GM10248 (cell line): ENCODE measurements at places on chromosomes 16 and 17.

- DNase-seq: no peak
Observed at GRCh38 chr17:29159306-29159860, 20.8 kb downstream of the MYO18A start.

- no peak for DNase-seq
Observed at GRCh38 chr17:9669551-9670008, 24.3 kb downstream of the USP43 start.

DNA sequence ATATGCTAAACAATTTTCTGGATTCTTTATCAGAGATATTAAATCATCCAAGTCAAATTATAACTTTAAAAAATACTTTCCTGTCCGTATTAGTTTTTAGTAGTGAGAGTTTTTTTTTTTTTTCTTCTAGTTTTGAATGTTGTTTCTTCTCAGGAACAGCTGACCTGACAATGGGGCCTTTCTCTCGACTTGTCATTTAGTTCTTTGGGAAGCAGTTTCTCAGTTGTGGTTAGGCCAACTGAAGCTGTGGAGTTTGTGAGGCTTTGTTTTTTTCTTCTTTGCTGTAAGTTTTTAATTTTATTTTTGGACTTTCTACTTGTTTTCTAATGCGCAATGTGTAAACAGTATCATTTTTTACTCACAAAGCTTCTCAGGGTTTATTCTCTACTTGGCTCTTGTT lies 140.8 kb downstream of the FTO start:
- DNase-seq: no peak

GRCh38 chr17:80738020-80738808 lies 193.6 kb downstream of the RPTOR start:
- no peak for DNase-seq

GRCh38 chr17:66302761-66303626 lies 581 bp downstream of the PRKCA start:
- peak; percentile 27 for DNase-seq

DNA sequence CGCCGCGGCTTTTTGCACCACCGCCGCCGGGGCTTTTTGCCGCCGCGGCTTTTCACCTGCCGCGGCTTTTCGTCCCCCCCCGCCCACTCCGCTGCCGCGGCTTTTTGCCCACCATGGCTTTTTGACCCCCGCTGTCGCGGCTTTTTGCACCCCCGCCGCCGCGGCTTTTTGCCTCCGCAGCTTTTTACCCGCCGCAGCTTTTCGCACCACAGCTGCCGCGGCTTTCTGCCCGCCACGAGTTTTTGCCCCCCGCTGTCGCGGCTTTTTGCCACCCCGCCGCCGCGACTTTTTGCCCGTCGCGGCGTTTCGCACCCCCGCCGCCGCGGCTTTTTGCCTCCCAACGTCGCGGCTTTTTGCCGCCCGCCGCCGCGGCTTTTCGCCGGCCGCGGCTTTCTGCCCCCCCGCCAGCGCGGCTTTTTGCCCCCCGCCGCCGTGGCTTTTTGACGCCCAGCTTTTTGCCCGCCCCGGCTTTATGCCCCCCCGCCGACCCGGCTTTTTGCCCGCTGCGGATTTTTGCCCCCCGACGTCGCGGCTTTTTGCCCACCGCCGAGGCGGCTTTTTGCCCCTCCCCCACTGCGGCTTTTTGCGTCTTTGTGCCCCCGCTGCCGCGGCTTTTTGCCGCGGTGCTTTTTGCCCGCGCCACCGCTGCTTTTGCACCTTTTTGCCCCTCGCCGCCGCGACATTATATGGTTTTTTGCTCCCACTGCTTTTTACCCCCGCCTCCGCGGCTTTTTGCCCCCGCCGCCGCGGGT lies 1343.6 kb downstream of the TP53TG3F start:
- no peak for DNase-seq

- no peak for DNase-seq
Observed at GRCh38 chr16:81956213-81956948, 54.9 kb downstream of the SDR42E1 start.

- DNase-seq: no peak
Observed at GRCh38 chr17:72123530-72124437, 3.0 kb downstream of the SOX9 start.

DNA sequence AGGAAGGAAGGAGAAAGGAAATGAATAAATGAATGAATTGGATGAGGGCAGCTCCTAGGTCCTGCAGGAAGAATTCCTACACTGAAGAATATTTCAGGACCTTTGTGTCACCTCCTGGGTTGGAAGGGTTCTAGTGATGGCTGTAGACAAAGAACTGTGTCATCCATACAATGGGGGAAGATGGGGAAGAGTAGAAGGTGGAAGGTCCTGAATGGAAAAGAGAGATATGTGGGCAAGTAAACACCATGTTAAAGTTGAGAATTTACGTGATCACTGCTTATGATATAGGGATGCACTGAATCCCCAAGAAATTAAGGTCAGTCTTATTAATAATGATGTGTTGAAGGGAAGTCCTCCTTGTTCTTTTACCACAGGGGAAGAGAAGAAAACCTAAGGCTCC lies 4.2 kb upstream of the SUPT4H1 start:
- no peak for DNase-seq

DNA sequence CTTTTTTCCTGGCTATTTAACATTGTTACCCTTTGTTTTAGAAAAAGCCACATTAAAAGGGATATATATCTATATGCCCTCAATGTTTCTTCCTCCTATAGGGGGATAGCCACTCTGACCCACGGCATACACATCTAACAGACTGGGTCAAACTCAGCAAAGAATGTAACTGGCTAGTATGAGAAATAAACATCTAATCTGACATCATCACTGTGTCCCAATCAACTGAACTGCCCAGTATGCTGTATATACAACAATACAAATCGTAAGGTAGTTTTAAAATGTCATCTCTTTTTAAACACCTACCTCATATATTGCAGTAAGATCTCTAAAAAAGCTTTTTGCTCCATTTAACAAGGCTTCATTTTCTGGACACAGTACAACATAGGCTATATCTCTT lies 39.9 kb upstream of the INTS2 start:
- DNase-seq: no peak

- no peak for DNase-seq
Observed at GRCh38 chr17:29847118-29847517, 82.9 kb downstream of the SSH2 start.

DNA sequence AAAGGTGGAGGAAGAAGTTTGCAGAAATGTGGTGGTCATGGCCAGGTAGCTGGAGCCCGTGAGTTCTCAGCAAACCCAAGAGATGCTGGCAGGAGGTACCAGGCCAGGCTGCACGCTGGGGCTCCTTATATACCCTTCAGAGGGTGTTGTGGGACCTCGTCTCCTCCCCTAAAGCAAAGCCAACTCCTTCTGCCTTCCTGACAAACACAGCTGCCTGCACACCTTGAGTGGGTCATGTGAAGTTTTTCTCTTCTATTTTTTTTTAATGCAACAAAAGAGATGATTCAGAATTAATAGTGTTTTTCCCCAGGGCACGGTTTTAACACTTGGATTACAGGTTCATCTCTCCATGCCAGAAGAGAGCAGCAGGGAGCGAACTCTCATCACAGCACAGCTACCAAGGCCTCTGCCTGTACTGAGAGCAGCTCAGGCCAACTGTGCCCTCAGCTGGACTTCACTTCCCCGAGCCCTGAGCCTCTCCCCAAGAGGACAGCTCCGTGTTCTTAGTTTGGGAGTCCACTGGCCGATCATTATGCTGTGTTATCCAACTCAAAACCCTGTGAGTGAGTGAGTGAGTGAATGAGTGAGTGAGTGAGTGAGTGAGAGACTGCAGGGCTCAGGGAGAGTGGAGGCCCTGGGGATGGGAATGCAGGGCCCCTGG lies at the start of gene KRT15:
TSS of gene KRT15 (minus strand) at position 102 of the 661 bp plus-strand sequence. CDS start at position 39, 63 bp downstream.
- no peak for DNase-seq

DNA sequence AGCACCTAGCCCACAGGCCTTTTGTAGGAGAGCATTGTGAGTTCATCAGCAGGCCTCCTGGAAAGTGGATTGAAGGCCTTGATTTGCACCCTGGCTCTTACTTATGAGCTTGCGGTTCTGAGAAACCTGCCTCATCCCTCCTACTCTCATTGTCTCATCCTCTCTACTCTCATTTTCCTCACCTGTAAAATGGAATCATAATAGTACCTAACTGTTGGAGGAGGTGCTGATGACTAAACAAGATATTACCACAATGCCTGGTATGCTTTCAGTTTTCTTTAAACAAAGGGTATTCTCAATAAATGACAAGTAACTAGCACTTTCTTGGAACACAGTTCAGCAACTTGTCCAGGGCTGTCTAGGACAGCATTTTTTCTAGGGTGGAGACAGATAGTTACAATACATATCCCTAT lies 243.1 kb upstream of the MAF start:
- no peak for DNase-seq

DNA sequence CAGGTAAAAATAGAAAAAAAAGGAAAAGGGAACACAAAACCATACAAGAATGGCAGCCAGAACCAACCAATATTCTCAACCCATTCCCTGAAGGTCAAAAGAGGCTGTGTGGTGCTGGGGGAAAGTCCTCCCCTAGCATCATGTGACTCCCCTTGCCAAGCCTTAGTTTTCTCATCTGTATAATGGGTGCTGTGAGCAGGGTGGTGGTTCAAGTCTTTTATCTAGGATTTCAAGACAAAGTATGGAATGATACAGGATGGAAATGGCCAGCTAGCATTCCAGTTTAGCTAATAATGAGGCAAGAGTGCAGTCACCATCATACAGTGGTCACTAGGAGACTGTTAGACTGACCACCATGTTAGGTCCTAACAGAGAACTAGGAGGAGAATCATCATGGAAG lies 20.7 kb downstream of the PSMB3 start:
- DNase-seq: no peak

GRCh38 chr17:16371742-16372141 lies 9.1 kb upstream of the UBB start:
- no peak for DNase-seq

DNA sequence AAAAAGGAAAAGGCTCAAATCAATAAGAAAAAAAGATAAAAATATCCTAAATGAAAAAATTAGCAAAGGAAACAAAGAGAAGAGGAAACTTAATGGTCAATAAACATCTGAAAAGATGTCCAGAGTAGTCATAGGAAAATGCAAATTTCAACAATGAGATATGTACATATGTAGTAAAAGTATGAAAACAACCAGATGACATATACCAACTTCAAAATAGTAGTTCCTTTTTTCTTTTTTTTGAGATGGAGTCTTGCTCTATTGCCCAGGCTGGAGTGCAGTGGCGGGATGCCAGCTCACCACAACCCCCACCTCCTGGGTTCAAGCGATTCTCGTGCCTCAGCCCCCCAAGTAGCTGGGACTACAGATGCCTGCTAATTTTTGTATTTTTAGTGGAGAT lies 21.7 kb upstream of the NFAT5 start:
- no peak for DNase-seq

DNA sequence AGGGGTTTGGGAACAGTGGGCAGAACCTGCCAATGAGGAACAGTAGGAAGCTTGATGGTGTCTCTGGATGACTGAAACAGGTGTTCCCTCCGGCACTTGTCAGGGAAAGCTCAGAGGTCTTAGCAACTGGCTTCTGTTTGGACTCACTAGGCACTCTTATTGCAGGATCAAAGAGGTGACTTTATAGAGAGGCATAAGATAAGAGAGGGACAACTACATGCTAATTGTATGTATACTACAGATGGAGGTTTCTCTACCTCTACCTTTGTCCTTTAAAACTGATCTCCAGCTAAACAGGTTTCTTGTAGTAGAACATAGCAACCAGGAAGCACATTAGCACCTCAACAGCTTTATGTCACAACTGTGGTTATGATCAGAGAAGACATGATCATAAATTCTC lies 7.6 kb downstream of the CNTD1 start:
- no peak for DNase-seq

GRCh38 chr16:19132898-19133297 lies 19.1 kb downstream of the ITPRIPL2 start:
- DNase-seq: no peak

- DNase-seq: no peak
Observed at GRCh38 chr17:29177871-29178749, 2.1 kb downstream of the MYO18A start.

- no peak for DNase-seq
Observed at GRCh38 chr17:77312061-77312701, 171.4 kb downstream of the SEC14L1 start.

DNA sequence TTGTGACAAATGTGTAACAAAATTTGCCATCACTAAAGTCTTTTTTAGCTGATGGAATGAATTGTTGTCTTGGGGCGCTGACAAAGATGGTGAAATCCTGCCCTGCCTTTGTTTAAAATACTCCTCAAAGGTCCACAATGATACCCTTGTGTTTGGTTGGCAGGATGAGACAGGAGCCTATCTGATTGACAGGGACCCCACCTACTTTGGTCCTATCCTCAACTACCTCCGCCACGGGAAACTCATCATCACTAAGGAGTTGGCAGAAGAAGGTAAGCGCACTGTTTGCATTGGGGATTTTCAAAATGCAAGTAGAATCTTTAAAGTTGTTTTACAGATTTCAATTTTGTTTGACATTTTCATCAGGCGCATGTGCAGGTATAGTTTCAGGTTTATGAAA lies 2.0 kb downstream of the KCTD2 start:
- no peak for DNase-seq

DNA sequence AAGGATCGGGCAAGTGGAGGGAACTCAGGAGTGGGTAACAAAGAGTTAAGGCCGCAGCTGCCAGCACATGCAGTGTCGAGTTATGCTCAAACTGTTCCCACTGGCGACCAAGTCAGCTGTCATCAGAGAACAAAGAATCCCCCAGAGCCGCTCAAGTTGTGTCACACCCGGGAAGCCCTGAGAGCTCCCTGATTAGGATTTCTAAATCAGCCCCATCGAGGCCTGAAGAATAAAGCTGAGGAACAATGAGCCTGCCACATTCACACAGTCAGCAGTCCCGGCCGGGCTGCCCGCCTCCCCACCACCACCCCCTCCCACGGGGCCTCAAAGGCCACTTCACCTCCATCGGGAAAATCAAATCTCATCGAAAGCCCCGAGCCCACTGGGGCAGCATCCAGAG lies 84.5 kb downstream of the SOX9 start:
- no peak for DNase-seq

DNA sequence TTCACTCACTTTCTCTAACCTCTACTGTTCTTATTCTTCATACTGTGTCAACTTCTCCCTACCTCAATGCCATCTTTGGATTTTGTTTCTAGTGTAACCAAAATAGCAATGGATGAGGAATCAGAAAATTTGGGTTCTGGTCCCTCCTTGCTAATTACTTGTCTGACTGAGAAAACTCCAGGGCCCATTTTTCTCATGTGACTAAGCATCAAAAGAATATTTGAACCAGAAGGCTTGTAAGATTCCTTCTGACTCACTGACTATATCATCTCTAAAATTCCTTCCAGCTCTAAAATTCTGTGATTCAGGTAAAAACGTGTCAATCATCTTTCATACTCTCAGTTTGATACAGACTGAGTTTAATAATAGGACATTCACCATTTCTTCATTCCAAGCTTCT lies 57.9 kb downstream of the BRIP1 start:
- DNase-seq: no peak
